ENCODE measurements at places on chromosomes 11 and 22.

GRCh38 chr11:9903579-9903978, 239.7 kb downstream of the SWAP70 start:
- no peaks in the 10 kb centered on the region for H3K36me3 ChIP-seq
- no peak for DNase-seq
- H3K27ac ChIP-seq = no peak overlapping the region
- peaks cover 8% of the 10 kb centered on the region for H3K4me1 ChIP-seq

GRCh38 chr11:35247863-35248262, 108.9 kb downstream of the CD44 start:
- H3K27me3 ChIP-seq = no peaks in the 10 kb centered on the region
- H3K4me1 ChIP-seq = peaks cover 17% of the 10 kb centered on the region
- no peak overlapping the region for H3K27ac ChIP-seq
- H3K36me3 ChIP-seq = no peaks in the 10 kb centered on the region

DNA sequence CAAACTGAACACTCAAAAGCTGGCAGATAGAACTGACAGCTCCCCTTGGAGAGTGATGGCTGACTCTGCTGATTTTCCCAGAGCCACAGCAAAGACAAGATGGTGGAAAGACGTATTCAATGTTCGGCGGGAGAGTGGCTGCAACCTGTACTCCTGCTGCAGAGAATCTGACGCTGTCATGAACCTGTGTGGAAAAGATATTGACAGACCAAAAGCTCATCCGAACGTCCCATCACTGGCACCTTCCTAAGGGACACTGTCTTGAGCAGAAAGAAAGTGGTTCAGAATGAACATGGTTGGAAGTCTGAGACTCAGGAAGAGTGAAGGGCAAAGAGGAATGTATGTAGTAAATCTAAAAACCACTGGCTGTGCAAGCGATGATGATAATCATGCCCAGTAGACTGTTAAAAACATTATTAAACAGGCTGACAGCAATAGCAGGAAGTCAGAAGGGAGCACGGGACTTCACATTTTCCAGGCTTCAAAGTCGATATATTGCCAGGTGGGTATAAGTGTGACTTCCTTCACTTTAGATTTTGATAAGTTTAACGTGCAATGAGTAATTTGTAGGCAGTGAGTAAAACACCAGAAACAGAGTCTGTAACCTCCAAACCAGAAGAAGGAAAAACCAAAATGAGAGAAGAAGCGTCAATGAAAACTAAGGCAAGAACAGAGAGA, 6.2 kb upstream of the IL17REL start:
- peaks cover 39% of the 10 kb centered on the region for H3K27me3 ChIP-seq
- H3K4me3 ChIP-seq = no peak overlapping the region
- H3K4me1 ChIP-seq = no peaks in the 10 kb centered on the region
- no peak for DNase-seq

DNA sequence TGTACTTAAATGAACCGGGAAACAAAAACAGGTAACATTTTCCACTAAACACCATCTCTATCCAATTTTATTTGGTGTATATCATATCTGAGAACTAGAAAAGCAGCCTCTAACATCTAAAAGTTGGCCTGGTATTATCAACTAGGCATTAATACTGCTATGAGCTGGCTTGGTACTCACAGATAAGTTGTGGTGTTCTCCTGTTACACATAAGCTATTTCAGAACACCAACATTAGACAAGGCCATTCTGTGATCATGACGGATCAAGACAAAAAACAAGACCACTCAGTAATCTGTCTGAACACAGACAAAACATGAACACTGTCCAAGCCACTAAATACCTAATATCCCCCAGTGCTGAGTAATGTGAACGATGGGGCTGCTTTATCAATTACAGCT, 11.9 kb downstream of the RIC3 start:
- H3K4me3 ChIP-seq = no peak overlapping the region
- H3K36me3 ChIP-seq = no peaks in the 10 kb centered on the region
- H3K27me3 ChIP-seq = no peaks in the 10 kb centered on the region
- DNase-seq = no peak
- H3K27ac ChIP-seq = peak overlapping the region; percentile 40
- no peaks in the 10 kb centered on the region for H3K4me1 ChIP-seq

DNA sequence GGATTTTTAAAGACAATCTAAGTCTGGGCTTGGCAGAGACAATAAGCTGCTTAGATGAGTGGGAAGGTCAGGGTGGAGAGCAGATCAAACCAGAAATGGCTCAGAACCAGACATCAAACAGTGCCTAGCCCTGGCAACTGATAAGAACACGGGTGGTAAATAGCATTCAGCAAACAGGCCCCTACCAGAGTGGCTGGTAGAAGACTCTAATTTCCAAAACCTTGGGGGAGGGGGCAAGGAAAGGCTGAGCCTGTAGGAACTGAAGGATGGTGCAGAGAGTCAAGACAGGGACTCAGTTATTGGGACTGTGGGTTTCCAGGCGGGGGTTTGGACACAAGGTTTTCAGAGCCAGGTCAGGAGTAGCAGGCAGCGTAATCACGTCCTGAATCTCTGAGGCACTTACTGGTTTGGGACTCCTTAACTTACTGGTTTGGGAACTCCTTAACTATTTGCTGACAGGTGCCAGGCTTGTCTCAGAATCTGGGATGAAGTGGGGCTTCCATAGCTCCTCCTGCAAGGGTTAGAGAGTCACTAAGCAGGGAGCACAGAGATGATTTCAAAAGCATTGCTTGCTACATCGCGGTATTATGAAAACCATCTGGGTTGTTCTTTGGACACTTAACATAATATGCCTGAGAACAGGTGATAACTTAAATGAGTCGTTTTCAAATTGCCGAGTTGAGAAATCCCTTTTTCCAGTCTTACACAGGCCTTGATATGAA, 5.7 kb upstream of the ABTB2 start:
- H3K4me1 ChIP-seq = peaks cover 7% of the 10 kb centered on the region
- no peaks in the 10 kb centered on the region for H3K27me3 ChIP-seq

All from heart left ventricle (tissue), 16 donors.